ENCODE measurements at places on chromosomes 4 and X.

DNA sequence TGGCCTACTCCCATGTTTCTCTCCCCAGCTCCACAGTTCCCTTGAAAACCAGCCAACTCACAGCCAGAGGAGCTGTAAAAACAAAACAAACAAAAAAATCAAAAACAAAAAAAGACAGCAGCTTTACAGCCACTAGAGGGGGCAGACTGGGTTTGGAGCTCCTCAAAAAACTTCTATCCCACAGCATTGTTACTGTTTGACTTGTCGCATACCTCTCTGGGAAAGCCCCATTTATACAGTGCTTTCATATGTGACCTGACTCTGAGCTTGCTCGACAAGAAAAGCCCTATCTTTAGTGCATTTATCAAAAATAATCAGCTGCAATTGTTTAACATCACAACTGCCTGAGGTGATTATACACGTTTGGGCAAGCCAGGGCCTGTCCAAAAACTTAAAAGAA lies 21.6 kb downstream of the TSPAN6 start:
- DNase-seq, result no peak

DNA sequence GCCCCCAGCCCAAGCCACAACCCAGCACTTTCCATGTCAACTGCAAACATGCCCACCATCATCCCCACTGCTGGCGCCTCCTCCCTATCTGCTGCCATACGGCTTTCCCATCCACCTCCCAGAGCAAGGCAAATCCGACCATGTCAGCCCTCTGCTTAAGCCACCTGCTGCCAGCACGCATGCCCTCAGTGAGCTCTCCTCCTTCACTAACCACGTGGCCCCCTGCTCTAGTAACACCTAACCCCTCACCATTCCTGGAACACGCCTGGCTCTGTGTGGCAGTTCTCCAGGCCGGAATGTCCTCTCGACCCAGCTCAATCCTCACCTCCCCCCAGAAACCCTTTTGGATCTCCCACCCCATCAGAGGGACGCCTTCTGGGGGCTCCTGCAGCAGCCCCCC lies 17.4 kb downstream of the BCAP31 start:
- no peak for DNase-seq

- no peak for DNase-seq
Measured at GRCh38 chrX:129659141-129659540, 4.4 kb upstream of the APLN start.

- DNase-seq, result no peak
Measured at GRCh38 chr4:162341533-162341932, 177.7 kb upstream of the FSTL5 start.

GRCh38 chrX:1492421-1493012 lies 39.8 kb upstream of the ASMTL start:
- no peak for DNase-seq

- no peak for DNase-seq
Measured at GRCh38 chr4:6529021-6529420, 46.0 kb upstream of the MAN2B2 start.

- DNase-seq, result no peak
Measured at GRCh38 chrX:120408168-120408567, 46.3 kb downstream of the ATP1B4 start.

- no peak for DNase-seq
Measured at GRCh38 chr4:152016303-152016620, 255.5 kb upstream of the GATB start.

GRCh38 chr4:157706155-157706554 lies 466.7 kb downstream of the GASK1B start:
- no peak for DNase-seq

- DNase-seq, result peak; percentile 74
Measured at GRCh38 chrX:155767051-155767875, 113.9 kb upstream of the VAMP7 start.

DNA sequence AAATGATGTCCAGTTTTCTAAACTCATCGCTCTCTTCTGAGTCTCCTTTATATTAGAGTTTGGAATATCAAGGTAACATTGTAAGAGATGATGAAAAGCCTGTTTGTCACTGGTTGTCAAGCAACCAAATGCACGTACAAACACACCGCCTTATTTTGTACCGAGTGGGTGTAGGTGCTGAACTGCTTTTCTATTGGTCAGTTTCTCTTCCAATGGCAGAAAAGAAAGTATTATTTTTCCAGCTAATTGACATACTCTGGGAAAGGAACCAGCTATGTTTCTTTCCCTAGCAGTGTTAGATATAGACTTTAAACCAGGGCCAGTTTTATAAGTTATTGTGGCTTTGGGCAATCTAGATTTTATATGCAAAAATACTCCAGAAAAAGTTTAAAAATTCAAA lies 6.6 kb upstream of the PPM1K start:
- DNase-seq, result no peak

DNA sequence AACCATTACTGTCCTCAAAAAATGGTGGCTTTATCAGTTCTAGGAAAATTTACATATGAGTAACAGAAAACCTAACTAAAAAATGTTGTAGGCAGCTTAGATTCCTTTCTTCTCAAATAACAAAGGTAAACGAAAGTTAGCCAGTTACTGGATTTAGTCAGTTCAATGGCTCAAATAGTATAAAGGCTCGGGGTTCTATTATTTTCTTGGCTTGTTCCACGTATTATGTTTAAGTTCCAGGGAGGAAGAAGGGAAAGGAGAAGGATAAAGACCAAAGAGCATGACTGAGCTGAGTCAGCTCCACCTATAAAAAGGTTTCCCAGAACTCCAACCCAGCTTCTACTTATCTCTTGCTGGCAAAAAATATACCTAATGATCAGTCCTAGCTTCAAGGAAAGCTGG lies 41.0 kb upstream of the MAB21L2 start:
- no peak for DNase-seq

DNA sequence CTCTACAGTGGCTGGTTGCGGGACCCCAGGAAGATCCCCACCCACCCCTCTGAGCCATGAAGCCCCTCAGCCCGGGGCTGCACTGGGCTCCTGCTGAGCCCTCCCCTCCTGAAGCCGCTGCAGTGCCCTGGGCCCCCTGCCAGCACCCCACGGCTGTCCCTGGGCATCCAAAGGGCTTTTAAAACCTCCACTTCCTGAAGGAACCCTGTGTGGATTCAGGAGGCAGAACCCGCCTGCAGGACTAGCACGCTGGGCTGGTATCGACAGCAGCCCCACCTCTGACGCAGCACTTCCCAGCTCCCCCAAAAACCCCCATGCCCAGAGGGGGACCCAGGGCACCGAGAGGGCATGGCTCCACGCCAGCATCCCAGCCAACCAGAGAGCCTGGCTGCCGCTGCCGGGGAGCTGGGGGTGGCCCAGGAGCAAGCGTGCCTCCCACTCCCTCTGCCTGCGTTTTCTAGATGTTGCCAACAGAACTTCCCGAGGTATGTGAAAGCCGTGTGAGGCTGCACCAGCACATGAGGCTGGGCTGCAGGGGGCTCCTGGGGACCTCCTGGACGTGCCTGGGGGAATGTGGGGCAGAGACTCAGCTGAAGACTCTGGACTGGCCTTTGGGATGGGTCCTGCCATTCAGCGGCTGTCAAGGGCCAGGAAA lies 6.3 kb downstream of the MXD4 start:
- DNase-seq, result peak; percentile 79

DNA sequence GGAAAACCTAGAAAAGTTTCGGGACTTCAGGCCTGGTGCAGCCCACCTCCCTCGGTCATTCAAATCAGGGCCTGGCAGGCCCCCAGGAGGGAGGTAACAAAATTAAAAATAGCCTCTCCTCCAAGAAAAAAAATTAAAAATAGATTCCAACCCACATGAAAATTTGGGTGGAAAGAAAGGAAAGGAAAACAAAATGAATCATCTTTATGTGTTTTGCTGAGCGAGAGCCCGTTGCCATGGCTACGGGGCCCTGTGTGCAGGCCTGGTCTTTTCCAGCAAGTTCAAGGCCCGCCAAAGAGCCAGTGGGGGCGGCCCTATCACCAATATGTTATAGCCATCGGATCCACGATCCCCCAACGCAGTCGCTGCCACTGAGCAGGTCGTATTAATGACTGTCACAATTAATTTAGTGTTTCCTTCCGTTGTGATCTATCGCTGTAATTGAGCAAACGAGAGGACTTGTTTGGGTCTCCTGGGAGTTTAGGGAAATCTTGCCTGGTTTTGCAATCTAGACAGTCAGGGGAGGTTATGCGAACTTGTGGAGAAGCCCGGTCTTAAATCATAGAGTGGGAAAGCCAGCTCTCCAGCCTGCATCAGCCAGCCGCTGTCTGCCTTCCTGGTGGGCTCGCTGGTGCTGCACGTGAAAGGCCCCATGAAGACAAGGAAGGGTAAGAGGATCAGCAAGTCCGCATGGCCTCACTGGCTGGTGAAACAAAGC lies 452.4 kb downstream of the BCOR start:
- DNase-seq, result peak; percentile 91

DNA sequence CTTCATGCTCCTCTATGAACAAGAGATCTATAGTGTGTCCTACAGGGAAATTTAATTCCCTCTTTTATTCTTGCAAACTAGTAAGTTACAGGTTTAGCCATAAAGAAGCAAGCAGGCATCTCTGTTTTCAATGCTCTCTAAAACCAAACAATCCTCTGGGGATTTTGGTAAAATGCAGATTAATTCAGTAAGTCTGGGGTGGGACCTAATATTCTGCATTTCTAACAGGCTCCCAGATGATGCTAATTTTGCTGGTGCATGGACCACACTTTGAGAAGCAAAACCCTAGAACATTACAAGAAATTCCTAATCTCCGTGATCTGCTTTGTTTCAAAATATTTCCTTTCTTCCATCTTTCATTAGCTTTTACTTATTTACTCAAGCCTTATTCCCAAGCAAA lies 344.9 kb downstream of the PACRGL start:
- no peak for DNase-seq

GRCh38 chr4:13892739-13893105 lies 265.2 kb upstream of the BOD1L1 start:
- no peak for DNase-seq
